ENCODE measurements at places on chromosomes 7 and 10. TPM values are rescaled to one million over a fixed set of nuclear protein-coding genes. Genes with fewer than 3 reads are reported as not detected.

DNA sequence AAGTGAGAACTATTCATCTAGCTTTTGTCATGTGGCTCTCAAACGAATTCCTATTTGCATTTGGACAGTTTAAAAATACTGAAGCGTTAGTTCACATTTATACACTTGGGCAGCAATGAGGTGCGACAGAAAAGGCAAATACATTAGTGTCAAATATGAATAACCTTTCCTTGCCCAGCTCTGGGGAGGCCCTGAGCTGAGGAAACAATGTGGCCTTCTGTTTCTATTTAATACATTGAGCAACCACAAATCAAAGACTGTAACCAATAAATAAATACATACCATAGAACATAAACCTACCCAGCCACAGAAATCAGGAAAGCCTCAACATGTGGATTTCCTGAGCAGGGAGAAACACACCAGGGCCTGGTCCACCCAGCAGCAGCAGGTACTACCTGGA, 585.2 kb downstream of the PARD3 start:
- DNase-seq, result no peak

- no peak for DNase-seq
Observed at GRCh38 chr10:15427843-15428414, 56.8 kb upstream of the FAM171A1 start.

GRCh38 chr7:106344861-106345260, 60.1 kb upstream of the NAMPT start:
- DNase-seq, result no peak

DNA sequence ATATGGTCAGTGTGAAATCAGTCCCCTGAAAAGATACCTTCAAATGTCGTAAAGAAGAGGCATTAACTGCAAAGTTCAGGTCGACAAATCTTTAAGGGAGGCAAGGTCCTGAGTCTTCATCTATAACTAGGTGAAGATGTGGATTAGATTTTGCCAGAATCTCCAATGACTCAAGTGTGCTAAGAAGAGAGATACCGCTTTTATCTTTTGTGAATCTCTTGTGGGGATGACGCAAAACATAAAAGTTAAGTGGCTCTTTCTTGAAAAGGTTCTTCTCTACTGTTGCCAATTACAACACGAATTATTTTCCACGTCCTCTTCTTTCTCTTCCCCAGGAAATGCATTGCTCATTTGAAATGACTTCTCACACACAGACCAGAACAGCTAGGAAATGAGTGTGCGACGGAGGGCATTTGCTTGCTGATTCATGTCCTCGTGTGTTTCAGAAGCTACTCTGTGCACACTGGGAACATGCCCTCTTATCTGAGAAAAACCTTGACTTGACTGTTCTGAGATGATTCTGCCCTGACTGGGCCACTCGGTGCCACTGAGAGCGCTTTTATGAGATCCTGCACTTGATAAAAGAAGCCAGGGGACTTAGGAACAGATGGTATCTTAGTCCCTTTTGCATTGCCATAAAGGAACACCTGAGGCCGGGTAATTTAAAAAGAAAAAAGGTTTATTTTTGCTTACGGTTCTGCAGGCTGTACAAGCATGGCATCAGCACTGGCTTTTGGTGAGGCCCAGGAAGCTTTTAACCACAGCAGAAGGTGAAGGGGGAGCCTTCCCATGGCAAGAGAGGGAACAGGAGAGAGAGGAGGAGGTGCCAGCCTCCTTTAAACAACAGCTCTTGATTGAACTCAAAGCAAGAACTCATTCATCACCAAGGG, 169.5 kb upstream of the PFKP start:
- DNase-seq, result no peak

DNA sequence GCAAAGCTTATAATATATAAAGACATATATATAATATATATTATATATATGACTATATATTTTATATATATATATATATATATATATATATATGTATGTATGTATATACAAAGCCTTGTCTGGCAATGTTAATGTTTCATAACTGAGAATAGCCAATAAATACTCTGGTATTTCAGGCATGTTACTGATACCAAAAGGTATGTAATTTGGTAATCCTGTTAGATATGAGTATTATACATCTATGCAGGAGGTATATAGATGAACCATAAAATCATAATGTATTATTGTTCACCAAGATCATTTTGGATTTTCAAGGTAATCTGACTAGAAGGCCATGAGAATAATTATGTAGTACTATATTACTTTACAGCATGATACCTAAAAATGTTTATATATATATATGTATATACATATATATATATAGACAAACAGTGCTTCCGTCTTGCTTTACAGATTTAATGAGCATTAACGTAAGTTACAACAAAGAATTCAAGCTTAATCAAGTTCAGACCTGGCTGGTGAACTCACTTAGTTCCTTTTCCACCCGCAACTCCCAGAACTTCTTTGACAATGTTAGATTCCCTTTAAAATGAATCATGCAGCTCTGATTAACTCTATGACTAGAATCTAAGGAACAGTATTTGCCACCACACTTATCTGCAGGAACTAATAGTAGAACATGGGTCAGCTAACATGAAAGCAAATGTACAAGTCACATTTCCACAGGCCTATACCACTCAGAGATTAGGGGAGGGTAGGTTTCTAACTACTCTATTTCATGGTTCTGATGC, 82.7 kb downstream of the SLC25A13 start:
- DNase-seq, result no peak

GRCh38 chr10:88196291-88196690, 332.9 kb downstream of the PTEN start:
- no peak for DNase-seq

DNA sequence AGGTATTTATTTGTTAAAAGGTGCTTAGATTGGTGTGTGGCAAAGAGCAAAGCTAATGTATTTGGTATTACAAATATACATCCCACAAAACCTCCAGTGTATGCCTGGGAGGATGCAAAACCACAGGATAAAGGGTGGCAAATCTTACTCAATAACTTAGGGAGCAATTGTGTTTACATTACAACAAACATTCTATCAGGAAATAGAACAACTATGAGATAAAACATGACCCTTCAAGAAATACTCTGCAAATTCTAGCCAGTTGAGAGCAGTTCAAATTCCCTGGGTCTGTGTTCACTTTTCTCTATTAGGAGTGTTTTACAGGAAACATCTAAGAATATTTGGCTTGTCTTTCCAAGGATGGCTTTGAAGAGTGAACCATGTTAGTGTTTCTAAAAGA, 64.9 kb downstream of the CUL1 start:
- no peak for DNase-seq

DNA sequence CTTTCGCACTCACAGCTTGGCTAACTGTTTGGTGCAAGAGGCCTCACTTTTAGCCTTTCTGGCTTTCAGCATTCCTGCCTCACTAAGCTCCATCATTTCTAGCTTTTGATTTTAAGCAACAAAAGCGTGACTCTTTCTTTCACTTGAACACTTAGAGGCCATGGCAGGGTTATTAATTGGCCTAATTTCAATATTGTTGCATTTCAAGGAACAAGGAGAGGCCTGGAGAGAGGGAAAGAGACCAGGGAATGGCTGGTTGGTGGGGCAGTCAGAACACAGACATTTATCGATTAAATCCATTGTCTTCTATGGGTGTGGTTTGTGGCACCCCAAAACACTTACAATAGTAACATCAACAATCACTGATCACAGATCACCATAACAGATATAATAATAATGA, 31.3 kb downstream of the CHST3 start:
- no peak for DNase-seq

GRCh38 chr10:30056767-30057355, 2.5 kb downstream of the JCAD start:
- DNase-seq, result no peak

CNPY4 gene
- total RNA-seq, result 8.4 TPM

DNA sequence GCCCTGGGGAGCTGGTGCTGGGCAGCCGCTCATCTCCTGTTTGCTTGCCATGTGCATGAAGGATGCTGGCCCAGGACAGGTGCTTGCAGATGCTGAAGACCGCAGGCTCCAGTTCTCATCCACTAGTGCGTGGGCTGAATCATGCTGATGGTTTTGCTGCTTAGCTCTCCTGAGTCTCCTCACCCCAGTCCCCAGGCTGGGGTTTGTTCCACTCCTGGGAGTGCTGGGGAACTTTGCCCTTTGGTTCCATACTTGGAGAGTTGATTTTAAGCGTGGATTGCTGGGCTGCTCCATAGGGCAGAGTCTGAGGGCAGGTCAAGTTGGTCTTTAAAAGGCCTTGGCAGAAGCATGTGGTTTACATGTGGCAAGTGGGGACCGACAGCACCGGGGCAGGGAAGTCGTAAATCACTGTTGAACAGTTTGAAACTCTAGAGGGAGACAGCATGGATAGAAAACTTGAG, 9.1 kb downstream of the DYNC2I1 start:
- peak; percentile 65 for DNase-seq

CTAGE4 gene
- 12.1 TPM for total RNA-seq

GRCh38 chr10:80945264-80945880, 407.7 kb downstream of the SH2D4B start:
- DNase-seq, result no peak

DNA sequence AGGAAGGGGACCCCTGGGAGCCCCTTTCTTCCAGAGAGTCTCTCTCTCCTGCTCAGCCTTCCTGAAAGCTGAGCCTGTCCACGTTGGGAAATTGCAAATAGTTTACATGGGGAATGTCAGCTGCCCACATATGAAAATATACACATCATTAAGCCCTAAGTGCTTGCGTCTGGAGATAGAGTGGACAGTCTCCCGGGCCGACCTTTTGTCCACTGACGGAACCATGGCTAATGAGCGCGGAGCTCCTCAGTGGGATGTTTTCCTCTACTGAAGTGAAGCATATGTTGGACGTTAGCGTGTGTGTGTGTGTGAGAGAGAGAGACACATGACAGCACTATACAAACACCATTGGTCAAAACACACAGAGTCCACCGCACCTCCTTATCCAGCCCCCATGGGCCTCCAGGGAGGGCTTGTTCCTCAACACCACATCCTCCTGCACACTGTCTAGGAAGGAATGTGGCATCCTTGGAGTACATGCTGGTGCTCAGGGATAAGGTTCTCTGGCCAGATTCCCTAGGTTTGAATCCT, 128.4 kb downstream of the RGS10 start:
- DNase-seq, result no peak

- DNase-seq, result no peak
Observed at GRCh38 chr7:114687238-114687637, 234.7 kb upstream of the MDFIC start.

- DNase-seq, result no peak
Observed at GRCh38 chr10:124319926-124320391, 98.8 kb downstream of the OAT start.

TMEM72 gene
- total RNA-seq, result 17.6 TPM

UCMA gene
- not detected for total RNA-seq

DNA sequence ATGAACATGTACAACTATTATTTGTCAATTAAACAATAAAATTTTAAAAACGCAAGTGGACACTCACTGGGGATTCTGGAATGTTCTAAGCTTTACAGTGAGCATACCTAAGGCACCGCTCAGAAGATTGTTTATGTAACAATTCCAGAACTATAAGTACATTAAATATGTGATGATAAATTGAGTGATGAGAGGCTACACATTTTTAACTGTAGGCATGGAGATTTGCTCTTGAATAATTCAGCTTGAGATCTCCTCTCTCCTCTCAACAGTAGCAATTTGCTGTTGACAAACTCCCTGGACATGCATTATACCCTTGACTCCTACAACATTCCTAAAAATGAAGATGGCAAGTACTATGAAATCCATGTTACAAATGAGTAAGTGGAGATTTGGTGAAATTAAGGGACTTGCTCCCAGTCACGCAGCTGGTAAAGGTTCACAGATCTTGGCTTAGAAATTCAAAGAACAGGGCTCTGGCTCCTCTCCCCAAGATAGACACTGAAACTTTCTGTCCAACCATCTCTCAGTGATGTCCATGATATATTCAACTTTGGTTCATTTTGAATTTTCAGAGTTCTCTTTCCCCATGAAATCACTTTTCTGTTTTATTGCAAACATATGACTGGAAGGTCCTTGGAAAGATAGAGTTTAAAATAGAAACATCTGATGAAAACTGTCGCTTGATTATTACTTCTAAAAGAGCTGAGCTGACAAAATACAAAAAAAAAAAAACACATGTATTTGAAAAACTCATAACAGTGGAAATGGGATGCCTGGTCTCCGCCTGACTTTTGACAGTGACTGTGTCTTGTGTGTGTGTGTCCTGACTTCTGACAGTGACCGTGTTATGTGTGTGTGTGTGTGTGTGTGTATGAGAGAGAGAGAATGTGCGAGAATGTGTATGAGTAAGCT, 488.3 kb downstream of the TNS3 start:
- DNase-seq, result no peak
